ENCODE measurements at places on chromosomes 6 and 20.

GRCh38 chr6:143744551-143745165 is 66.9 kb downstream of the PHACTR2 start:
- DNase-seq = no peak

GRCh38 chr6:12483712-12484111 is 193.6 kb downstream of the EDN1 start:
- no peak for DNase-seq

DNA sequence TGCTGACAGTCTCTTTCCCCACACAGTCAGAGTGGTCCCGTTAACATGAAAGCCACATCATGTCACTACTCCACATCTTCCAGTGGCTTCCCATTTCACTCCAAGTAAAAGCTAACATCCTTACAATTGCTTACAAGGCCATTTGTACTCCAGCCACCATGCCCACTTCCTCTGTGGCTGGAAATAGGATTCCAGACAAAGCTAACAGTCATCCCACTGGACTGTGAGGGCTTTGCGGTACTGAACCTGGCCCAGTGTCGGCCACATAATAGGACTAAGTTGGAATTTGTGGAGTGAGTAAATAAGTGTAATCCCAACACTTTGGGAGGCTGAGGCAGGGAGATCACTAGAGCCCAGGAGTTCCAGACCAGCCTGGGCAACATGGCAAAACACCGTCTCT is 10.9 kb downstream of the CCM2L start:
- no peak for DNase-seq

DNA sequence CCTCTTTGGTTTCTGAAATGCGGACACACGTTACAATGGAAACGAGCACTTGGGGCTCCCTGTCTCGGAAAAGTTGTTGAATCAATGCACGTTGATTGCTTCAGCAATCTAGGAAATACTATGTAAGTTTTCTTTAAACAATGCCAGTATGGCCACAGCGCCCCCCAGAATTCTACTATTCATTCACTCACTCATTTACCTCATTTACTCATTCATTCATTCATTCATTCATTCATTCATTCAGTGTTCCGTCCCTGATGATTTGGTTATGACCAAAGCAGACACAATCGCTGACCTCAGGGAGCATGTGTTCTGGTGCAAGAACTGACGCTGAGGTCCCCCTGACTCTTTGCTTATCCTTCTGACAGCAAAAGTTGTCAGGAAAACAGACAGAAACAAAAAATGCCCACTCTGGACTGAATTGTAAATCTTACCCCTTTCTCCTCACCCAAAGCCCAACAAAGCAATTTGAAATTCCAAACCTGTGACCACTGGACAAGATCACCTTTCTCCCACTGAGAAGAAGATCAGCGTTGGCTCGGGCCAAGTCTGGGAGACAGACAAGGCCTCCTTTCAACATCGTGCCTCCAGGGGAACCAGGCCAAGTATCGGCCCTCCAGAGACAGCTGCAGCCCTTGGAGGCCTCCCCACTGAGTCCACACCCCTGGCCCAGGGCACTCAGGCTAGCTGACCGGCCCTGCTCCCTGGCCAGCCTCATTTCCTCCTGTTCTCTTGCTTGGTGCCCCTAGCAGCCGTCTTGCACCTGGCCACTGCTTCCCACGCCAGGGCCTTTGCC is 15.0 kb upstream of the PMEPA1 start:
- DNase-seq = no peak

GRCh38 chr6:138945354-138945753 is 42.7 kb downstream of the REPS1 start:
- DNase-seq = no peak

GRCh38 chr6:32854376-32855178 is 585 bp downstream of the PSMB9 start:
- DNase-seq = peak; percentile 61

DNA sequence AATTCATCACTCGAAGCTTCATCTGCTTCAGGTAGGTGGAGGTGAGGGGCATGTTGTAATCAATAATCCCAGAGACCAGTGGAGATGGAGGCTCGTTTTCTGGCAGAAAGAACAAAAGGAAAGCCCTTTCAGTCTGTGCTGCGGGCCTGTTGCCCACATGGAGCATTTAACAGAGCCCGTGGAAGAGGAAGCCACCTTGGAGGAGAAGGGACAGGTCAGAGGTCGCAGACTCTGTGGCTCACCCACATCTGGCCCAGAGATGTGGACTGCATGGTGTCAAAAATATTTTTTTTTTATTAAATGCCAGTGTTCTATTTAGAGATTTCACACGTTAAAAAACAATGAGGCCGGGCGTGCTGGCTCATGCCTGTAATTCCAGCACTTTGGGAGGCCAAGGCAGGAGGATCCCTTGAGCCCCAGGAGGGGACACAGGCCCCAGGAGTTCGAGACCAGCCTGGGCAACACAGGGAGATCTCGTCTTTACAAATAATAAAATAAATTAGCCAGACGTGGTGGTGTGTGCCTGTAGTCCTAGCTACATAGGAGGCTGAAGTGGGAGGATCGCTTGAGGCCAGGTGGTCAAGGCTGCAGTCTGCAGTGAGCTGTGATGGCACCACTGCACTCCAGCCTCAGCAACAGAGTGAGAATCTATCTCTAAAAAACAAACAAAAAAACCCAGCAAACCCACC is 73.6 kb downstream of the NOL4L start:
- no peak for DNase-seq

DNA sequence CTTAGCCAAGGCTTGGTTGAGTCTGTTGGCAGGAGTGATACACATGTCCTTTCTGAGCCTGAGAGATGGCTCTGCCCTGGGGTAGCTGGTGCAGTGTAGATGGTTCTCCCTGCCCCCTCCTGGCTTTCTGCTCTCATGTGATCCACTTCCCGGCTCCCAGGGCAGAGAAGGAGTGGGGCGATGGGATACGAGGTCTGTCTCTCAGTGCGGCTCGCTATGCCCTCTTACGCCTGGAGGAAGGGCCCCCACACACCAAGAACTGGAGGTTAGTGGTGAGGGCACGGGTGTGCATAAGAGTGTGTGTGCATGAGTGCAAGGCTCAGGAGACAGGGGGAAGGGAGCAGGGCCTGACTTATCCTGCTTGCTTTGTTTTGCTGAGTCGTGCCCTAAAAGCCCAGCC is 18.8 kb downstream of the SLC12A5 start:
- no peak for DNase-seq

GRCh38 chr6:156628805-156629204 is 148.4 kb upstream of the ARID1B start:
- no peak for DNase-seq
